ENCODE measurements at places on chromosomes 11 and 22.
A peak's percentile ranks its signal among the peaks of the same experiment; 100 is the strongest.

DNA sequence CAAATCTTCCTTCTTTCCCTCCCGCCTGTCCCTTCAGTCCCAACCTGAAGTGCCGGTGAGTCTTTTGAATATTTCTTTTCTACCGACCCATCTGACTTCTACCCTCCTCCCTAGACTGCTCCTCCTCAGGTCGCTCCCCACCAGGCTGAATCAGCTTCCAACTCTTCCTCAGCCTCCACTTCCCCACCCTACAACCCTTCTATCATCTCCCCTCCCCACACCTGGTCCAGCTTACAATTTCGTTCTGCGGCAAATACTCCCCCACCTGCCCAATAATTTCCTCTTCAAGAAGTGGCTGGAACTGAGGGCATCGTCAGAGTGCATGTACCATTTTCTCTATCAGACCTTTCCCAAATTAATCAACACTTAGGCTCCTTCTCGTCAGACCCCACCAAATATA, 2.5 kb upstream of the NDUFC2 start:
- DNase-seq = no peak

GRCh38 chr22:40533712-40534378, 102.7 kb downstream of the MRTFA start:
- DNase-seq = no peak

DNA sequence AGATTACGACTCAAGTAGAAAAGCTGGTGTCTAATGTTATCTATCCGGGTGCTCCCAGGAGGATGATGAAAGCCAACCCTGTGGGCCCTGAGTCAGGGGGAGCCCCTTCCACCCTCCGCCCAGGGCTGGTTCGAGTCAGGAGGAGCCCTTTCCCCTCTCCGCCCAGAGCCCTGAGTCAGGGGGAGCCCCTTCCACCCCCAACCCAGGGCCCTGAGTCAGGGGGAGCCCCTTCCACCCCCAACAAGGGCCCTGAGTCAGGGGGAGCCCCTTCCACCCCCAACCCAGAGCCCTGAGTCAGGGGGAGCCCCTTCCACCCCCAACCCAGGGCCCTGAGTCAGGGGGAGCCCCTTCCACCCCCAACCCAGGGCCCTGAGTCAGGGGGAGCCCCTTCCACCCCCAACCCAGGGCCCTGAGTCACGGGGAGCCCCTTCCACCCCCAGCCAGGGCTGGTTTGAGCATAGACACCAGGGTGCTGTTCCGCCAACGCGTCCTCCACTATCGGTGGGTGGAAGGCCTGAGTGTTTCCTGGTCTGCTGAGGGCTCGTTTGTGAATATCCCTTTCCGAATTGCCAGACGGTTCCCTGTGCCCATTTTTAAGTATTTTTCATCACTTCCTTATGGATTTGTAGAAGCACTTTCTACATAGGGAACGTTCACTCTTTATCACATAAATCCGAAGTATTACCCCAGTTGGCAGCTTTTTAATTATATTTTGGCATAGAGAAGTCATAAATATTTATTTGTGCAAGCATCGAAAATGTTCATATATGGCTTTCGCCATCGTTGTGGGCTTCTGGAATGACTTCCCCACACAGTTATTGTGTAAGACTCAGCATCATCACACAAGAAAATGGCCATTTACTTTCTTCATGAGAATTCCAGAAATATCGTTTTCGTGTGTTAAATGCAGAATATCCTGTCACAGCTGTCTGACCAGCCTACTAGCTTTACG, 380.6 kb downstream of the BRD1 start:
- no peak for DNase-seq

DNA sequence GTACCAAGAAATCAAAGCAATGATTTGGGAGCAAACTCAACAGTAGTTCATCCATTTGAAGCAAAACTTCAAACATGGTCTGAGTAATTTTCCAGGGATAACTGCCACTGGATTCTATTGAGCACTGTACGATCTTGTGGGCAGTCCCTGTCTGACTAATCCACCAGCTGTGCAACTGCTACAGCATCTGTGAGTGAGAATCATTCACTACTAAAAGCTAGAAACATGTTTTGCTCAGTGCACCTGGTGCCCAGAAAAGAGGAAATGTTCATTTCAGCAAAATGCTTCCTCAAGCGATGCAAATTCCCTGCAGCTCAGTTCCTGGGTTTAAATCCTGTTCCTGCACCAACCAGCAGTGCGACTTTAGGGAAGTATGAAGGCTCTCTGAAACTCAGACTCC, 1077.9 kb downstream of the DLG2 start:
- no peak for DNase-seq

DNA sequence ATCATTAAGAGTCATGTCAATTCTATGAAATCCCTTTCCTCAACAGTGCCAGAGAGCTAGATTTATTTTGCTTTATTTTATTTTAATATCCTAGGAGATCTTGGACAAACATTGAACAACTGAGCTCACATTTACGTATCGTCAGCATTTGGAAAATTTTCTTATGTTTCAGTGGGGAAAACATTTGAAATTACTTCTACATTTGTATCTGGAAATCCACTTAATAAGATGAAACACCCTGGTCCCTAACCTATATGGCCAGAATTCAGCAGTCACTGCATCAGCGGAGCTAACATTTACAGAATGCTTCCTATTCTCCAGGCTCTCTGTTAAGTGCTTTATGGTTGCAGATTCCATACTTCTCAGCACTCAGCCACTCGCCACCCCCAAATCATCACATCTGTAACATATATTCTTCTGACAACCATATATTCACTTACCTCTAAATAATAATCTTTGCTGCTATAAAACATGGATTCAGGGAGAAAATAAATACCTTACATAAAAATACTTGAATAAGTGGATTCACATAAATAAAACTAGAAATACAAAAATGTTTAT, 773.9 kb downstream of the JRKL start:
- DNase-seq = no peak

DNA sequence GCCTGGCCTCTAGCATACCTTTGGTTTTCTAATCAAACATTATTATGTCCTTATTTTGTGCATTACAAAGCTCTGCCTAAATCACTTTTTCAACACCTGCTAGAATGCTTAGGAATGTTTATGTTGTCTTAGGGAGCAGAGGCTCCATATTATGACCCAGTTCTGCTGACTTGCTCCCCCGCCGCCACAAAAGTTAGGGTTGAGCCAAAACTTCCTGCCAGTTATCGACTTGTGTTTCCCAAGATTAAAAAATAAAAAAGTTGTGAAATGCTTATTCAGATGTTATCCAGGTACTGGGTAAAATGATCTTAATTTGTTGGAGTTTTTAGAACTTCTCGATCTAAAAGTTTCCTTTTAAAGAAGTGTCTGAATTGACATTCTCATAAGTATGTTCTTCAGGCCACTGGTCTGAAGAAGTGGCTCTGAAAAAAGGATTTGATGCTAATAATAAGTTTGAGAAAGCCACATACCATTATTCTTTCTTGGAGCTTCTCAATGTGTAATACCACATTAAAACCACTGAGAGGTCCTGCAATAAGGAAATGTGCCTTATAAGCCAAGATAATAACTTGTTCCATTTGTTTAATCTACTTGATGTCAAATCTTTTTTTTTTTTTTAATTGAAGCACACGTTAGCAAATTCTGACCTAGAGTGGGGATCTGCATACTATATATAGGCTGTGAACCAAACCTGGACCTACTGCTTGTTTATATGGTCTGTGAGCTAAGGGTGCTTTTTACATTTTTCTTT, 2.2 kb downstream of the RNF185 start:
- DNase-seq = no peak

DNA sequence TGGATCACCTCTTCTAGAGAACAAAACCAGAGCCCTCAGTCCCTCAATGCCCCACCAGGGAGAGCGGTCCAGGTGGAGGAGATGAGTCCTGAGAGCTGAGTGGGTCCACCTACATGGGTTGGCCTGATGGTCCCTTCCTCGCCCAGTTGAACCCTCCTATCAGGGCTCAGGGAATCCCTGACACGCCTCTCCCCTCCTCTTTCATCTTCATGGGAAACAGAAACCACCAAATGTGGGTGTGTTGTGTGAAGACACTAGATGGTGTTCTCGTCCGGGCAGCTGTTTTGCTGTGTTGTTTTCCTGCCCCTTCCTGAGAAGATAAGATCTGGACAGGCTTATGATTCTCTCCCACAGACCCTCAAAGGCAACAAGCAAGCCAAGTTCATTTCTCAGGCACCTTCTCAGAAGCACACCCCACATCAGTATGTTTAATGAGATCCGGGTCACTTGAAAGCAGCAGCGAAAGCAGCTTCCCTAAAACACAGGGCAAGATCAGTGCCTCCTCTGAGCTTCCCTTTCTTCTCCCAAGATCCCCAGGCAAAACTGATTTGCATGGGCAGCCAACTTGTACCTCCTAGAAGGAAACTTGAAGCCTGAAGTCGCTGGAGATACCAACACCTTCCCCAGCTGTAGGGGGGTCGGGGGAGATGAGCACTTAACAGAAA, 35.3 kb upstream of the POU2AF1 start:
- DNase-seq = no peak

DNA sequence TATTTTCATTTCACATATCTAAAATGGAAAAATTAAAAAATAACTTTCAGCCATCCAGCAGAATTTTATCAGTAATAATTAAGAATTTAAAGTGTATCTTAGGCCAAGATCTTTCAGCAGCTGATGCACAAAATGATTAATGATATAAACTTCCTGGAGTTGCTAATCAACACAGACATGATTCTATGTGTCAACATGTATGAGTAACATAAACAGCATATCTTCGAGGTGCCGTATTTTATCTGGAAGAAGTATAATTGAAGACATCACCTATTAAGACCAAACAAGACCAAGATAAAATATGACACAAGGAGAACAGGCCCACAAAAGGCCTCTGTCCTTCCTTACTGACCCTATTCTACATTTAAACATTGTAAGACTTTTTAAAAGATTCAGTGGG, 45.2 kb downstream of the SLC5A12 start:
- no peak for DNase-seq

DNA sequence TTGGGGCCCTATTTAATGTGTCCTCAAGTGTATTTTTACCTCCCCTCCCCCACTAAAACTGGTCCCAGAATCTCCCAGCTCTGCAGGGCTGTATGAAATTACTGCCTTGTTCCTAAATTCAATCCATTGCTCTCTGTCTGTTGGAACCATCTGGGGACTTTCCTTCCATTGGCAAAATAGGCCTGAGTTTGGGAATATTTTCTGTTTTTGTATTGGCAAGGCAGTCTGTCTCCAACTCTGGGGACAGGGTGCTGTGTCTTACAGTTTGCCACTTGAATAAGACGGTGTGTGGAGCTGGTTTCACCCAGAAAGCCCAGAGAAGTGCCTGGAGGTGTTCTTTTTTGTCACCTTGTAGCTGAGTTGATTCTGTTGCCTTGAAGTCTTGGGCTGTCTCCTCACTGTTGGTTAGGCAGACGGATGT, 1.3 kb downstream of the PACS1 start:
- DNase-seq = no peak

GRCh38 chr11:133134314-133135173, 397.8 kb downstream of the OPCML start:
- peak; percentile 24 for DNase-seq

DNA sequence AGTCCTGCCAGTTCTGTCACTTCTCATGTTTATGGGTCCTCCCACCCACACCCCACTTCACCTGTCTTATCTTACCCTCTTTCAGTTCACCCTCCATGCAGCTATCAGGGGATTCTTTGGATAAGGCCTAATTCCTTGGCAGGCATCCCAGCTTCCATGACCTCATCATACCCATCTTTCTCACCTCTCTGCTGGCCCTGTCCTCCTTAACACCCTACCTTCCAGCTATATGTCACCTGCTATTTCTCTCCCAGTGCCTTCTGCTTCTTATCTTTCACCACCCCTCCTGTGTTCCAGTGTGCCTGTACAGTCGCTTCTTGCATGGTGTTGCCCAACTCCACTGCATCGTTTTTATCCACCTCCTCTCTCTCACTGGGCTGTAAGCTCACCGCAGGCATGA, 28.3 kb downstream of the SNU13 start:
- DNase-seq = no peak

GRCh38 chr22:45882881-45883810, 93.8 kb downstream of the WNT7B start:
- no peak for DNase-seq

DNA sequence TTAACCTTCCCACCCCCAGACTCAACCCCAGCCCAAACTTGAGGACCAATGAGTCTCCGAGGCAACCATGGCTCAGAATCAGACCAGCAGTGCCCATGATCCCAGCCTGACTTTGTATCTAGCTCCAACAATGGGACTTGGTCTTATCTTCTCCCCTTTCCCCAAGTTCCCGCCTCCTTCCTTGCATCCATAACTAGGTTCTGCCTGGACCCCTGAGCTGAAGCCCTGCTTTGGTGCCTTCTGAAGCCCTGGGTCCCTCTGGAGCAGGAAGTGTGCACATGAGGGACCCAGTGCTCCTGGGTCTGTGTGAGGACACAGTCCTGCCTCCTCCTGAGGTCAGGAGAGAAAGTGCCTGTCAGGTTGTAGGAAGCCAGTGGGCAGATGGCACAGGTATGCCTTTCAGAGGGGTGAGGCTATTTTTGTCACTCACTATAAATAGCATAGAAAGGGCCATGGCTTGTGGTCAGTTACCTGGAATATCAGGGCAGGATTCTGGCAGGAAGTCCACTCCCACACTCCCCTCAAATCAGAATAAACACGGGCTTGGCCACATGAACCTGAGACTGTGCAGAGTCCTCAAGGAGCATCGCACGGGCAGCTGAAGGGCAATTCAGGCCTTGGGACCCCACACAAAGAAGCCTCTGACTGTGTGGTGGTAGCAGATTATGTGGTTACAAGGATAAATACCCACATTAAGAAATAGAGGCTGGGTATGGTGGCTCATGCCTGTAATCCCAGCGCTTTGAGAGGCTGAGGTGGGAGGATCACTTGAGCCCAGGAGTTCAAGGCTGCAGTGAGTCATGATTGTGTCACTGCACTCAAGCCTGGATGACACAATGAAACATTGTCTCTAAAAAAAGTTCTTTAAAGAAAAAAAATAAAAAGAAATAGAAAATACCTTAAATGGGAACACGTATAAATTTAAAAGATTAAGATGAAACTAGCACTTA, 27.4 kb downstream of the RCN1 start:
- no peak for DNase-seq

DNA sequence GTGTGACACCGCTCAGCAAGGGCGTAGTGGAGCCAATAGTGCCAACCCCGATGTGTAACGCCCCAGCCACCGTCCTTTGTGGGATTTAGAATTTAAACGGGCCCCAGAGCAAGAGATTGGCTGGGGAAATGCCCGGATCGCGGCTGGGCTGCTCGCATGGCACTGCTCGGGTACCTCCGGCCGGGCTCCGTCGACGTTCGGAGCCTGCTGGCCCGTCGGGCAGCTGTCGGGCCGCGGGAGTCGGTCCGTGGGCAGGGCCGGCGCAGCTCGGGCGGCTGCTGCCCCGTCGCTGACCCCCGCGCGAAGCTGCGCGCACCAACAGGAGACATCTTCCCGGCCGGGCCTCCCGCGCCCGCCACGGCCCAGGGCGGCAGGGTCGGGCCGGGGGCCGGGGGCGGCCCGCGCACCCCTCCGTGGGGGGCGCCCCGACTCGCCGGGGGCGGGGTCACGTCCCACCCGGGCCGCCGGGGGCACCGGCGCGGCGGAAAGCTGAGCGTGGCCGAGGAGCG, 1.3 kb upstream of the KDM2A start:
- peak; percentile 1 for DNase-seq
